Motor neuron (in vitro differentiated cells): ENCODE measurements at places on chromosomes 4 and X. TPM values are rescaled to one million over a fixed set of nuclear protein-coding genes. Genes with fewer than 3 reads are reported as not detected.

Gene PHEX
- 0.15 and 0.19 TPM in 2 replicates for total RNA-seq

Gene NLGN3
- 16.0 and 21.0 TPM in 2 replicates for total RNA-seq

Gene FGFBP2
- total RNA-seq = 0.81 TPM in 1 of 2 replicates, not detected in the other

Gene ABCG2
- 0.54 and 0.96 TPM in 2 replicates for total RNA-seq

Gene FRMPD4
- 2.5 and 2.6 TPM in 2 replicates for total RNA-seq

Gene LIMCH1
- total RNA-seq = 44.3 and 52.4 TPM in 2 replicates

Gene CLDN22
- 0.53 TPM in 1 of 2 replicates, not detected in the other for total RNA-seq

Gene SPATA18
- total RNA-seq = 5.8 and 6.7 TPM in 2 replicates

Gene CXCL10
- 3.4 and 3.6 TPM in 2 replicates for total RNA-seq

Gene ELOVL6
- 9.7 and 10.3 TPM in 2 replicates for total RNA-seq

Gene RIBC1
- total RNA-seq = 1.1 and 2.0 TPM in 2 replicates

Gene NOCT
- total RNA-seq = 11.1 and 12.2 TPM in 2 replicates

Gene SPIN4
- 5.9 and 6.6 TPM in 2 replicates for total RNA-seq

Gene ZDHHC9
- total RNA-seq = 30.0 and 30.4 TPM in 2 replicates

DNA sequence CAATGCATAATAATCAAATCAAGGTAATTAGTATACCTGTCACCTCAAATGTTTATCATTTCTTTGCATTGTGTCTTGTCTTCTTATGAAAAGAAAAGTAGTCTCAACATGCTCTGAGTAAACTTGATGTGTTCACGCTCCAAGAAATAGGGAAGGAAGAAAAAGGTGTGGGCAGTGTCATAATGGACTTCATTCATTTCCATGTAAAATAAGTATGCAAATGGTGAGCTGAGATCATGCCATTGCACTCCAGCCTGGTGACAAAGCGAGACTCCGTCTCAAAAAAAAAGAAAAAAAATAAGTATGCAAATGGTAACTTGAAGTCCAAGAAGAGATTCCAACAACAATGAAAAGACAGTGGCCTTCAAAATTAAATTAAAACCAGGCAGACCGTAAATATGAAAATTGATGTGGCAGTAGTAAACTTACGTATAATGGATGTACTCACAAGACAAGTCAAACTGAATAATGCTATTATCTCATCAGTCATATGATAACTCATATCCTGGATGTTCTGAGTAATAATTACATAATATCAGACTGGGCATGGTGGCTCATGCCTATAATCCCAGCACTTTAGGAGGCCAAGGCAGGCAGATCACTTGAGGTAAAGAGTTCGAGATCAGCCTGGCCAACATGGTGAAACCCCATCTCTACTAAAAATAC, 6.0 kb upstream of the CWH43 start:
- peak; percentile 60 for ATAC-seq

- ATAC-seq = no peak
These were observed 291.6 kb upstream of the HS3ST1 start for GRCh38 chr4:11720292-11720691.

GRCh38 chr4:122914292-122914904, 8.0 kb downstream of the NUDT6 start:
- peak; percentile 60 for ATAC-seq

- no peak for ATAC-seq
These were observed 307.7 kb upstream of the DDX53 start for GRCh38 chrX:22691966-22692565.

- ATAC-seq = no peak
These were observed 29.8 kb downstream of the SAGE1 start for GRCh38 chrX:135923353-135923752.

DNA sequence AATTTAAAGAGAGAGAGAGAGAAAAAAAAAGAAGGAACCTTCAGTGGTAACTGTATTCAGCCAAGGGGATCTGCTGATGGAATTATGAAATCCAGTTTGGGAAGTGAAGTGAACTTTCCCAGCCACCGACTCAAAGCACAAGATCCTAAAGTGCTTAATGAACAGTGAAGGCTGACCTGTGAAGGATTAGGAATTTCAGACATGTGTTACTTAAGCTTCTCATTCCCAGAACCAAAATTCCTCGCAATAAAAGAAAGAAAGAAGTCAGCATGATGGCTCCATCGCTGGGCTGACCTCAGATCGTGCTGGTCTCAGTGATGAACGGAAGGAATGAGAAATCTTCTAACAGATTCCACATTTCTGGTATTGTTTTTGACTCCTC, 135.2 kb downstream of the ARSF start:
- ATAC-seq = no peak

GRCh38 chrX:153884590-153884989, 1.4 kb downstream of the L1CAM start:
- no peak for ATAC-seq

DNA sequence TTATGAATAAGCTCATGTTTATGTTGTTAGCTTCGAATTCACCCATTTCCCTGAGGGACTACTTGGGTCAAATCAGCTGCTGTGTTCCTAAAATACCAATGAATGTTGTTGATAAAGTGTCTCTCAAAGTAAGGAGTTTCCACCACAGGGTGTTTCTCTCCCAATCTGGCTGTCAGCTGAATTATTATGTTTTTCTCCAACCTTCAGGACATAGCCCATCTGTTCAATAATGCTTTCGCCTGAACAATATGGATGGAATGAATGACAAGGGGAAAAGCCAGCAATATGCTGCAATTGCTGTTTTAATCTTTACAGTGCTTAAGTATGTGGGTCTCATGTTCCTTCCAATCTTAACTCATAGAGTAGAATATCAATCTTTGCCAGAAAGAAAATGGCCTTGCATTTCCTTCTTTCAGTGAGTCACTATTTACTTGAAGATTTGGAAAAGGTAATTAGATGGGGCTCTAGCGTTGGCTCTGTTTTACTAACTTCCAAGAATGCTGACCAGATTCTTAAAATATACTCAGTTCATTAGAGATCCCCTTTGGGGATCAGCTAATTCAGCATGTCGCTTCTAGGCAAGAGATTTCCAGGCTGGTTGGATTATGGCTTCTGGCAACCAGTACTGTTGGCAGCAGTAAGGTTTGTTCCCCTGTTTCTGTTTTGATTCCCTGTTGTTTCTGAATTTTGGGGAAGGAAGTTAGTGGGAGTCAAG, 410.5 kb downstream of the PPP3CA start:
- no peak for ATAC-seq

GRCh38 chrX:71301195-71301924, at the start of gene ITGB1BP2:
Gene ITGB1BP2 (plus strand): TSS chrX:71301750. CDS start chrX:71301807, 57 bp downstream.
- no peak for ATAC-seq

- ATAC-seq = no peak
These were observed 115.1 kb downstream of the GALNTL6 start for GRCh38 chr4:171928336-171928735.

GRCh38 chrX:145923376-145923775, 105.7 kb downstream of the SLITRK2 start:
- ATAC-seq = no peak

GRCh38 chr4:149120331-149121022, 678.3 kb upstream of the NR3C2 start:
- no peak for ATAC-seq

- no peak for ATAC-seq
These were observed 113.3 kb downstream of the PPP1R2C start for GRCh38 chrX:42664680-42665079.

DNA sequence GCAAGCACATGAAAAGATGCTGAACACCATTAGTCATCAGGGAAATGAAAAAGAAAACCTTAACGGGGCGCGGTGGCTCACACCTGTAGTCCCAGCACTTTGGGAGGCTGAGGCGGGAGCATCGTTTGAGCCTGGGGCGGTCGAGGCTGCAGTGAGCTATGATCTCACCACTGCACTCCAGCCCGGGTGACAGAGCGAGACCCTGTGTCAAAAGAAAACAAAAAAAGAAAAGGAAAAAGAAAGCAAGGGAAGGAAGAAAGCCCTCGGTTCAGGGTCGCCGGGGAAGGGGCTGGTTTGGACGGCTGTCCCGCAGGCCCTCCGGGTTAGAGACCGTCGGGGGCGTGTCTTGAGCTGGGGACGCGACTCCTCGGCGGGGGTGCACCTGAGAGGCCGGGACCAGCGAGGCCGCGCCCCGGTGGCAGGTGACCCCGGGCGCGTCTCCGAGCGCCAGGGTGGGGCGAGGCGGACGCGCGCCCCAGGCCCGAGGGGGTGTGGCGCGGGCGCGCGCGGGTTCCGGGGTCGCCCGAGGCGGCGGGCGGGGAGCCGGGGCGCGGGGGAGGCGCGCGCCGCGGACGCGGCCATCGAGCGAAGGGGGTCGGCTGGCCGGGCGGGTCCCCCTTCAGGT, 478 bp upstream of the PLXNA3 start:
- peak; percentile 40 for ATAC-seq

GRCh38 chrX:12791257-12792228, at the start of gene PRPS2:
Gene PRPS2 (plus strand): TSS chrX:12791412. CDS start chrX:12791498, 86 bp downstream.
- peak; percentile 87 for ATAC-seq

- no peak for ATAC-seq
These were observed 384.8 kb downstream of the PPP4R3C start for GRCh38 chrX:27078371-27078770.

- no peak for ATAC-seq
These were observed 100.5 kb downstream of the NAA11 start for GRCh38 chr4:79225360-79225759.

DNA sequence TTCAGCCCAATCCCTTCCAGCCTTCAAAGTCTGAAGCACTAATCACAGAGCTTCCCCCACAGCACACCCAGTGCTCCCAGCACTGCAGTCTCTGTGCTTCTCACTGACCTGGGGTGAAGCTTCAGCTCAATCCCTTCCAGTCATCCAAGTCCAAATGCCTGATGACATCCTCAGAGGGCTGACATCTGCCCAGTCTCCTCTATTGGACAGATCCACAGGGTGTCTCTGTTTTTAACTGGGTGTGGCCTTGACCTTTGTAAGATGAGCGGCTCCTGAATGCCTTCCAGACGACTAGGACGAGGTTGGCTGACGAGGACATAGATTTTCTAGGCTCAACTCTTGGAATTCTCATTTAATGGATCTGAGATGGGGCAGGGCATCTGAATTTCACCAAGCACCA, 7.6 kb upstream of the SLC2A9 start:
- peak; percentile 71 for ATAC-seq

DNA sequence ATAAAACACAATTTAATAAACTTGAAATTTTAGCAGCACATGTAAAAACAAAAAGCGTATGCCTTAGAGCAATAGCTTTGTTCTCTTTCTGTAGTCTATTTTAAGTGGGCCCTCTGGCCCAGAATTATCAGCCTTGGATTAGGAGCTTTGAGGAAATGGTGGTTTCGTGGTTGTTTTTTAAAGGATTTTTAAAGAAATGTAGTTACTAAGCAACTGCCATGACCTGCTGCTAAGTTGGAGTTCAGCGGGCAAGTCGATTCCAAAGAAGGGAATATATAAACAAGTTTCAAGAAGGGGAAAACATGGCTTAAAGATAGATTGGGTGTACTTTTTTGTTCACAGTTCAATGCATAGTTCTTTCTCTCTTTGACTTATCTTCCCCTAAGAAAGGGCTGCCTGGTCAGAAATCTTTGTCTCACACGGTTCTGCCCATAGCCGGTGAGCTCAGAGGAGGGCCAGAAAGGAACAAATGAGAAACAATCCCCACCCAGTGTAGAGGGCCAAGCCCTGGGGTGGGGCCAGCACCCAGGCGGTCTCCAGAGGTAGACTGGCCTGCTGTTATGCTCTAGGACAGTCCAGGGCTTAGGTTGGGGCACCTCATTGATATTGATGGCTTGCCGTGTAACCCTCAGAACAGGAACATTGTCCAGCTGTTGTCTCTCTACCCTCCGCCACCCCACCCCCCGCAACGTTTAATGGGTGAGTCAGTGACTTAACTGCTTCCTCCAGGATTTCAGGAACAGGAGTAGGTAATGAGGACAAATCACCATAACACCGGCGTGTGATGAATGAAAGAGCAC, 32.5 kb downstream of the DLG3 start:
- peak; percentile 39 for ATAC-seq

- ATAC-seq = no peak
These were observed 22.0 kb downstream of the TLR6 start for GRCh38 chr4:38834570-38834969.

DNA sequence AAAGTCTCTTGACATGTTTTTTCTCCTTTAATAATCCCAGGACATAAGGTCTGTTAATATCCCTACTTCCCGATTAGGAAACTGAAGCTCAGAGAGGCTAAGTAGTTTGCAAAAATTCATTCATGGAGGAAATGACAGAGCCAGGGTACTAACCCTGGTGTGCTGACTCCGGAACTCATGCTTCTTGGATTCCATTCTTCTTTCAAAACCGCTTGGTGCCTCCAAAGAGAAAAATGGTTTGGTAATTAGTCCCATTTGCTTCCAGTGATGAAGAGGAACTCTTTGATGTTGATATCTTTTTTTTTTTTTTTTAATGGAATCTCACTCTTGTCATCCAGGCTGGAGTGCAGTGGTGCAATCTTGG, 146.9 kb downstream of the PALLD start:
- ATAC-seq = no peak

- ATAC-seq = no peak
These were observed 256.8 kb upstream of the VCX start for GRCh38 chrX:7586126-7586525.

DNA sequence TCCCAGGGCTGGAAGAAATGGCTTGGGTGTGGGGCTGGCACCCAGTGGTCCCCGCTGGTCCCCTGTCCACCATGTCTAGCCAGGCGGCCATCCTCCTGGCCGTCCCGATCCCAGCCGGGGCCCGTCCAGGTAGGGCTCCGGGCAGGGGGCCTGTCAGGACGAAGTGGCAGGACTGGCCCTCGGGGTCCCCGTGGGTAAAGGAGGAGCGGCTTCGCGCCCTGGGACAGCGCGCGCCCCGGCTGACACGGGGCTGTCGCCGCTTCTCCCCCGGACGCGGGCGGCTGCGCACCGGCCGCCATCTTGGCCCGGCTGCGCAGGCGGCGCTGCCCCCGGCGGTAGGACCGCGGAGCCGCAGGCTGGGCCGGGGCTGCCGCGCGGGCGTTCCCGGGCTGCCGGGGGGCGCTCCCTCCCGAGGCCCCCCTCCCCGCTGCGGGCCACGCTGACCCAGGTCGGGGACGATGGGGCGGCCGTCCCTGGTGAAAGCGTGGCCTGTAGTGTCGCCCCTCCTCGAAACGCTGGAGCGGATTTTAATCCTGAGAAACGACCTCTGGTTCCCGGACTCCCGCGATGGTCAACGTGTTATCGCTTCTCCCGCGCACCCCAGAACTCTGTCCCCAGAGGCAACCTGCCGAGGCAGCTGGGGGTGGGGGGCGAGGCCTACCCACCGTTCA, 60.4 kb upstream of the BCOR start:
- ATAC-seq = peak; percentile 50

DNA sequence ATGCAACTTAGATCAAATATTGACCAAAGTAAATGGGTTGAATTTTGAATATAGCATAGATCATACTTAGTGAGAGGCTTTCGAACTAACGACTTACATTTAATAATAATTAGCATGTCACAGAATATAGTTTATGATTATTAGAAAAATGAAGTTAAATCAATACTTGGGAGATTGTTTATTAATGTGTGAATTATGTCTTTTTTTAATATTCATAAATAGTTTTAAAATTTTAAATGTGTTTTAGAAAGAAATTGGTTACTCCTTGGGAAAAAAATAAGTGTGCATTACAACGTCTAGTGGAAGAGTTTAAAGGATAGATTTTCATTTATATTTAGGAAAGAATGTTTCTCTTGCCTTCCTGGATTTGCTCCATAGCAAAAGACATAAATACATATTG, 7.3 kb downstream of the FGA start:
- ATAC-seq = no peak
